ENCODE measurements at places on chromosomes 7 and 10.

DNA sequence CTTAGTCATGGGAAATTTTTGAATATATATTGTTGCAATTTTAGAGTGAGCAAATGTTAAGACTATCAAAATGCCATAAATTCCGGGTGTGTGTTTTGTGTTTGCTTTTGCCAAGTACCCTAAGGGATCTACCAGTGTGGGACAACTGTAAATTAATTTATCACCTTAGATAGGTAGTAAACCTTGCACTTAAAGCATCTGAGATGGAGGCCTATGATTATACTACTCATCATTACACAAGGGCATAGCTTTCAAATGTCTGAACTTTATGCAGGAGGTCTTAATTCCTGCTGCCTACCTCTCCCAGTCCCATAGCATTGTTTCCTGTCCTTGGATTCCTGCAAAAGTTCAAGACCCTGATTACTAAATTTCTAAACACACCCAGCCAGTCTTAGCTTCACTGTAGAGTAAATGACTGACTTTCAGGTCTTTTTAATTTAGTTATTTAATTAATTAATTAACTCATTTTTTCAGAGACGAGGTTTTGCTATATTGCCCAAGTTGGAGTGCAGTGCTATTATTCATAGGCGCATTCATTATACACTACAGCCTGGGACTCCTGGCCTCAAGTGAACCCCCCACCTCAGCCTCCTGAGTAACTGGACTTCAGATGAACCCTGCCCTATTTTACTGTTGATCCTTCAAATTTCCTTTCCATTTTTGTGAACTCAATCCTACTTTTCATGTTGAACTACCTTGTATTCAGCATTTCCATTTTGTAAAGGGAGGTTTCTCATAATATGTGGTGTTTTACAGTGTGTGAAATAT, 47.0 kb downstream of the THSD7A start:
- DNase-seq: no peak

DNA sequence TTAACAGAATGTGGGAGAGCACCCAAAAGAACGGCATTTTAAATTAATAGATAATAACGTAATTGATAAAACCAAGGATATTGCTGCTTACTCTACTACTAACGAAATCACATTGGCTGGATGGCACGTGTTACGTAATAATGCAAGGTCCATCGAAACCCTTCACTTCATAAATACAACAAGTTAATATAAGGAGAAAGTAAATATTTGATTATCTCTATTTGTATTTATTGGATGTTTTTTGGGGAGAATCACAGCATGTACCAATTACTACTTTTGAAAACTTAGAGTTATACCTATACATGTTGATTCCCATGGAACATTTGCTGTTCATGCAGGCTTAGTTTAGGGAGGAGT, 1.6 kb downstream of the PRKG1 start:
- DNase-seq: no peak

DNA sequence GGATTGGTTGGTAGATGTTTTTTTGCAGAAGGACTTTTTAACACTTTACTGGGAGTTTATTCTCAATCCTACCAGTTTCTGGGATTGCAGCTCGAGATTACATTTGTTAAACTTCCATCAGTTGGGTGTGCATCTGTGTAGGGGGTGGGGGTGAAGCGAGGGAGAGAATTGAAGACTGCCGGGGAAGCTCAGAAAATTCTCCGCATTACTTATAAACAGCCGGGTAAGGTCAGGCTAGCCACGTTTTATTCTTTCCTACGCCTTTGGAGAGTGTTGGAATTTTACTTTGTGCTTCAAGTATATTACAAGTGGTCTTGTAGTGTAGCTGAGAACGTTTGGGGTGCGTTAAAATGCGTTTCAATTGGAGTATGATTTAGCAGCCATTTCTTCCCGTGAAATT, 1.1 kb downstream of the PALS2 start:
- no peak for DNase-seq

DNA sequence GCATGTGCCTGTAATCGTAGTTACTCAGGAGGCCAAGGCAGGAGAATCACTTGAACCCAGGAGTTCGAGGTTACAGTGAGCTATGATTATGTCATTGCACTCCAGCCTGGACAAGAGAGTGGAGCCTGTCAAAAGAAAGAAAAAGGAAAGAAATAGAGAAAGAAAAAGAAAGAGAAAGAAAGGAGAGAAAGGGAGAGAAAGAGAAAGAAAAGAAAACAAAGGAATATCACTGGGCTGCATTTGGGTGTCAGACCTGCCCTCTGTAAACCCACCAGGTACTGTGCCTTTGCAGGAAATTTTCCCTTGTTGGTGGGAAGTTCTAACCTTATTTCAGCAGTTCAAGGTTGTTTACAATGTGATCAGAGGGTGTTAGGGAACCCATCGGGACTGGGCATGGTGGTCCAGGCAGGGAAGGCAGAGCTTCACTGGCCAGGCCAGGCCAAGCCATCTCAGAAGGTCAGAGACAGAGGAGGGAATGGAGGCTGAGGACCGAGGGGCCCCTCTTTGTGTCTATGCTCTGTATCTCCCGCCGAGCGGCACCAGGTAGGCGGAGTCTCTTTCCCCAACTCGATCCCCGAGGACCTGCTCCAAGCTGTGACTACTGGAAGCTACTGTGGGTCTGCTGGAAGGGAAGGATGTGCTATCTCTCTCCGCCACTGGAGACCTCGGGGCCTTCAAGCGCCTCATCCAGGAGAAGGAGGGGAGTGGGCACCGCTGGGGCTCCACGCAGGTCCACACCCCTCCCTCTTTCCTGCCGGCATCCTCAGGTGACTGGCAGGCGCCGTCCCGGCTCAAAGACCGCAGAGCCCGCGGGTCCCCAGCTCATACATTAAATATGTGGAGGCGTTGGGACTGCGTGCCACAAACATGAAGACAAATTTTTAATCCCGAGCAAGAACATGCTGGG, 15.2 kb upstream of the KAZALD1 start:
- no peak for DNase-seq

GRCh38 chr7:134766779-134767519, 12.5 kb upstream of the CALD1 start:
- peak; percentile 32 for DNase-seq

DNA sequence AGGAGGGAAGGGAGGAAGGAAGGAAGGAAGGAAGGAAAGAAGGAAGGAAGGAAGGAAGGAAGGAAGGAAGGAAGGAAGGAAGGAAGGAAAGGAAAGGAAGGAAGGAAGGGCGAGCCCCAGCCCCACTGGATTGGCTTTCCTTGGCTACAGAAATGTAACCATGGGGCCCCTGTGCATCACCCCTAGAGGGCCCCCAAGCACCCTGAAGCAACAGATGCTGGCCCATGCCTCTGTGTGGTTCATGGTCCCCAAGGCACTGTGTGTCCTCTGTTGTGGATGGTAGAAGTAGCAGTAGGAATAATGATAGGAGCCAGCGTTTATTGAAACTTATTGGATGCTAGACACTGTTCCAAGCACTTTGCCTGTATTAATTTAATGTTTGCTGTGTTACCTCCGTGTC, 116.6 kb upstream of the MACROH2A2 start:
- DNase-seq: no peak

DNA sequence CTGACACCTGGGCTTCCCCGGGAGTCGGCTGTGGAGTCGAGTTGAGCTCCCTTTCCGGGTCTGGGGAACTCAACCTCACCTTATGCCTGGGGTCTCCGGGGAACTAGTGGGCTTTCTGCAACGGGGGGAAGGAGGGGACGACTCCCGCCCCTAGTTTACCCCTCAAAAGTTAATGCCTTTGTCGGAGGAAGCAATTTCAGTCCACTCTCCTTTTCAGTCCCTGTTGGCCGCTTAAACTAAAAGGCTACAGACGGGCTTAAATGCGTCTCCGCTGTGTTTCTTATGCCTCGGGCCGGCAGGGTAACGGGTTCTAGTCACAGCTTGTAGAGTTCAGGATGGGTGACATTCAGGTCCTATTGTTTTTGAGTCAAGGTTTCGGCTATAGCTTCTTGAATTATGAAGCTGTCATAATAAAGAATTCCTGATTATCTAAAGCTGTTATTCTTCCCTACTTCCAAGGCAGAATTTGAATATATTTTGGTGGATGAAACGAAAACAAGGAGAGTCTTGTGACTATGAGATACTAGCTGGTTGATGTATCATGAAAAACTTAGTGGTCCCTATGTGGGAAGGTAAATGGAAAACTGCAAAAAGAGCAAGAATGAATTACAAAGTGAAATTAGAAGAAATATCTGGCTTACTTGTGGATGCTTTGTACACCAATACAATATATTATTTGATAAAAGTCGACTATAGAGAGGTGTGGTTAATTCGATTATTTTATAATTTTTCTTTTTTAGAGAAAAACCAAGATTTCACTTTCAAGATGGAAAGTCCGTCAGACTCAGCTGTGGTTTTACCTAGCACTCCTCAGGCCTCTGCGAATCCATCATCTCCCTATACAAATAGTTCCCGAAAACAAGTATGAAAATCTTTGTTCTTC, 495 bp downstream of the SFR1 start:
- no peak for DNase-seq

GRCh38 chr10:18402853-18403252, 248.5 kb downstream of the NSUN6 start:
- no peak for DNase-seq

GRCh38 chr10:75841266-75841665, 409.8 kb downstream of the LRMDA start:
- no peak for DNase-seq

DNA sequence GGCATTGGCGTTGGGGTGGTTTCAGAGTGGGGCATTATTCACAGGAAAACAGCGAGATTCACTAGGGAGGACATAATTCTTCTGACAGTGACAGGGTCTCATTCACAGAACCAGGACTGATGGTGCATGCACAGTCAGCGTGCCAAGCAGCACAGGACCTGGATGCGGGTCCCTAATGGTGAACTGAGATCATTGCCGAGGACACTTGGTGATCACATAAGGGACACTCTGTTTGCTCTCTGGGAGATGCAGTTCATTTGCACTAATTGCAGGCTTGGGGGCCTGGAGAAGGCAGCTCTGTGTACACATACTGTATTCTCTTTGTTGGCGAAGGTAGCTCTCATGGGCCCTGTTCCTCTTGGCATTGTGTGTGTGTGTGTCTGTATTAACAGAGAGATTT, 716.1 kb downstream of the PHTF2 start:
- DNase-seq: no peak

DNA sequence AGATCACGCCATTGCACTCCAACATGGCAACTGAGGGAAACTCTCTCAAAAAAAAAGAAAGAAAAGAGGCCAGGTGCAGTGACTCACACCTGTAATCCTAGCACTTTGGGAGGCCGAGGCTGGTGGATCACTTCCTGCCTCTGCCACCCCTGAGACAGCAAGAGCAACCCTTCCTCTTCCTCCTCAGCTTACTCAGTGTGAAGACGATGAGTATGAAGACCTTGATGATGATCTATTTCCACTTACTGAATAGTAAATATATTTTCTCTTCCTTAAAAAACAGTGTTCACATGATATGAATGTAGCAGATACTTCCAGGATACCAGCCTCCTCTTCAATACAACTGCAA, 2.1 kb upstream of the ZKSCAN1 start:
- no peak for DNase-seq

GRCh38 chr10:64458306-64458705, 937.1 kb downstream of the REEP3 start:
- DNase-seq: no peak

- peak; percentile 52 for DNase-seq
Observed at GRCh38 chr10:78278058-78278404, 244.4 kb downstream of the RPS24 start.

- DNase-seq: no peak
Observed at GRCh38 chr7:136194878-136195277, 217.7 kb upstream of the MTPN start.

DNA sequence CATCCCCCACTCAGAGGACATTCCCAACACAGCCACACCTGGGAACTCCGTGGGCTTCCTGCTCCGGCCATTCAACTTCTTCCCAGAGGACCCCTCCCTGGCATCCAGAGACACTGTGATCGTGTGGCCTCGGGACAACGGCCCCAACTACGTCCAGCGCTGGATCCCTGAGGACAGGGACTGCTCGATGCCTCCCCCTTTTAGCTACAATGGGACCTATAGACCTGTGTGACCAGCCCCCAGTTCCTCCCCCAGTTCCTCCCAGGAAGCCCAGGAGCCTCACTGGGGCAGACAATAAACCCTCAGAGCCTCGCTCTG, 8.6 kb downstream of the AOC1 start:
- DNase-seq: no peak

- no peak for DNase-seq
Observed at GRCh38 chr10:102065561-102066398, 631 bp downstream of the HPS6 start.

DNA sequence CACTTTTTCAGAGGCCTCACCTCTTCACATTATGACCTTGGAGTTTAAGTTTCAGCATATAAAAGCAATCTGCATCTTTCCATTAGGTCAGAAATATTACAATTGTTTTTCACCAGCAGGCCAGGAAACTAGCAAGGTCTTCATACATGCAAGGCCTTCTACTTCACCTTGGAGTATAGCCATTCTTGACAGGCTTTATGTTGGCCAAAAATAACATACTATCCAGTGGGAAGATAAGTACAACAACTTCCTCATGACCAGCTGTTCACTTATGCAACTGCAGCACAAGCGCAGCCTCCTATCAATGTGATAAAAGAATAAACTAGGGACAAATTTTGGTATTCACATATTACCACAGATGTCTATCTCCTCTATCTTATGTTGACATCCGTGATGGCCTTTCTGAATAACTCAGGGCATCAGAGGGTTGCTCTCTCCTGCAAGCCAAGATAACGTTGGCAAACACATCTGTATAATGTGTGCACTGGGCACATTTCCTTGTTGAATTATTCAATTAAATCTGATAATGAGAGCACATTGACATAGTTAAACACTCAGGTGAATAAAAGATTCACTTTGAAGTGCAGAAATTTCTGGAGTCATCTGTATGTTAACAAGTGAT, 239.8 kb downstream of the FZD1 start:
- no peak for DNase-seq

DNA sequence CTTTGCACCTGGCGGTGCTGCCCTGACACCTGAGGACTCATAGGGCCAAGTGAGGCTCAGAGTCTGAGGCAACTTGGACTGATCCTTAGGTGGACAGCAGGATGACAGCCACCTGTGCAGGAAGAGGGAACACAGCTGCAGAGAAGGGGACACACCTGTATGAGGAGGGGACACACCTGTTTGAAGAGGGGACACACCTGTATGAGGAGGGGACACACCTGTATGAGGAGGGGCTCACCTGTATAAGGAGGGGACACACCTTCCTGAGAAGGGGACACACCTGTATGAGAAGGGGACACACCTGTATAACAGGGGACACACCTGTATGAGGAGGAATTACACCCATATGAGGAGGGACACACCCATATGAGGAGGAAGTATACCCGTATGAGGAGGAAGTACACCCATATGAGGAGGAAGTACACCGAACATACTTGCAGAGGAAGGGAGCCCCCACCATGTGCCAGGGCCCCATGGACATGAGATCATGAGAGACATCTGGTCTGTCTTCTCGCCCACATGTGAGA, 285.9 kb downstream of the ADARB2 start:
- no peak for DNase-seq

DNA sequence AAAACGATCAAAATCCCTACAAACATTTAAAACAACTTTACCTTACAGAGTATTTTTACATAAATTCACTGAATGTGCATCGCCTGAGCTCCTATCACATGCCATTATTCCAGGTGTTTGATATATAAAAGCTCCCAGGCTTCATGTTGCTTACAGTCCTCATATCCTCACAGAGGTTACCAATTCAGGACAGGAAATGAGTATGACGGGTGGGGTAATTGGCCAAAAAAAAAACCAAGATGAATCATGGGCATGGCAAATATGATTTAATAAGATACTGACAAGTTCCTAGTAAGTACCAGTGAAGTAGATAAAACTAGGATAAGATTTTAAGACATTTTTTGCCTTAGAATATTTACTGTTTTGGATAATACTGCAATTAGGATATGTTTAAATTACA, 135.8 kb downstream of the KMT2E start:
- no peak for DNase-seq

All from uterus (tissue), 4 donors.